ENCODE measurements at places on chromosomes 6 and 20. TPM values are rescaled to one million over a fixed set of nuclear protein-coding genes. Genes with fewer than 3 reads are reported as not detected.

Gene SIRPD
- total RNA-seq = not detected

Gene NKX2-2
- not detected for total RNA-seq

Gene ACAT2
- 5.2 TPM for total RNA-seq

Gene FAM162B
- 4.7 TPM for total RNA-seq

Gene RIMS1
- 15.7 TPM for total RNA-seq

Gene SLC22A16
- 1.0 TPM for total RNA-seq

Gene ENPP3
- total RNA-seq = 1.0 TPM

Gene RAET1E
- 1.0 TPM for total RNA-seq
